Stimulated activated CD4-positive, alpha-beta T cell treated with anti-CD3 and anti-CD28 coated beads, Interleukin-15, amount 100 ng/mL, for 1 hour (primary cell): ENCODE measurements at places on chromosomes 12 and 14.

GRCh38 chr12:28582672-28583376 lies 392.6 kb downstream of the CCDC91 start:
- DNase-seq = no peak

GRCh38 chr12:80763874-80764273 lies 47.2 kb downstream of the MYF5 start:
- no peak for DNase-seq

DNA sequence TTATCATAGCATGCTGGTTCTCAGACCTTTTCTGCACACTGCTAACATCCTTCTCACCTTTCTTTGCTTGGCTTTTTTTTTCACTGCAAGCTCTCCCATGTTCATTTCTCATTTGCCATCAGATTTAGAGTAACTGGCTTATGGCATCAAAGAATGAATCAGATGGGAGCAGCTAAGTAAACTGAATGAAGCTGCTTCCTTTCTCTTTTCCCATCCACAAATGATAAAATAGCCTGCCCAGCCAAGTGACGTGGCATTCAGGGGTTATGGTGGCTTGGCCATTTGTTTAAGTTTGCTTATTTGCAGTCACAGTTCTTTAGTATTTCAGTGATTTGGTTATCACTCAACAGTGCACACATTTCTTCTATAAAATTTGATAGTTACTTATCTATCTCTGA lies 708.6 kb downstream of the DIO2 start:
- no peak for DNase-seq

- DNase-seq = no peak
Measured at GRCh38 chr12:43106355-43106754, 445.6 kb downstream of the ADAMTS20 start.

DNA sequence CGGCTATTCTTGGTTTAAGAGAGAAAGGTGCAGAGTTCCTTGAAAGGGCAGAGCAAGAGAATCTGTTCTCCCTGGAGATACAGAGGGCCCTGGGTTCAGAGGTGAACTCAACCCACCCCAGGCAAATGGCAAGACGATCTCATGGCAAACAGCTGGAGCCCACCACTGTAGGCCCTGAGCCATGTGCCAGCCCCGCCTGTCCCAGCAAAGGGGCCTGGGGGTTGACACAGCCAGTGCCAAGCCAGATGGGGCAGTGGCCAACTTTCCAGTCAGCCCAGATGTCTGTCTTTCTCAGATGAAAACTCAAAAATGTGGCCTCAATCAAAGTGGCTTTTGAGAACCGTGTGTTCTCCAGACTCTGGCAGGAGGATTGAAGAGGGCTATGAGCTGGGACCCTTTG lies 51.8 kb downstream of the ISCA2 start:
- DNase-seq = no peak

DNA sequence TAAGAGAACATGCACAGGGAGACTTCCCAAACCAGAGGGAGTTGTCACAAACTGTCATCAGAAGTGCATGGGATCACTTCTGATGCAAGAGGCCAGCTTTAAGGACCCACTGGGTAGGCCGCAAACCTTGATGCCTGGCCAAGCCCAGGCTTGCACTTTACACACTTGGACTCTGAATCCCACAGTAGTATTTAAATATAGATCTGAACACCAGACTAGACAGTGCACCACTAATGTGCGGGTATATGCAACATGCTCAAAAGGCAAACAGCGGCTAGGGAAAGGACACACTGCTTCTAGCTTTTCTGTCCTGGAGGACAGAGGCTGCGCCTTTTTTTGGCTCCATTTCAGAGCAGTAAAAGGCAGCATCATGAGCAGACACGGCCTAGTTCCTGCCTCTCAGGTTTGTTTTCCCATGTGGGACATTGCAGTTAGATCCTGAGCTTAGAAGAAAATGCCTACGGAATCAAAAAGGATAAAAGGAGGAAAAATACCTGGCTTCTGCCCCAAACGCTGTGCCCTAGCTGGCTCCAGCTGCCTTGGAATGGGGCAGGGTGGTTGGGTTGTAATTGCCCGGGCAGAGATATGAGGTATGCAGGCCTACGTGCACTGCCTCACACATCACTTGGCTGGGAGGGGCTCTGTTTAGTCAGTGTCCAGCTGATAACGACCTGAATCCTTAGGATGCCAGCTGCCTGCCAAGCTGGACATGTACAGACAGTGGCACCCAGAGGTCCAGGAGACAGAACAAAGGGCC lies 84.5 kb upstream of the EGLN3 start:
- no peak for DNase-seq

- DNase-seq = no peak
Measured at GRCh38 chr12:32964981-32965585, 68.5 kb upstream of the PKP2 start.

DNA sequence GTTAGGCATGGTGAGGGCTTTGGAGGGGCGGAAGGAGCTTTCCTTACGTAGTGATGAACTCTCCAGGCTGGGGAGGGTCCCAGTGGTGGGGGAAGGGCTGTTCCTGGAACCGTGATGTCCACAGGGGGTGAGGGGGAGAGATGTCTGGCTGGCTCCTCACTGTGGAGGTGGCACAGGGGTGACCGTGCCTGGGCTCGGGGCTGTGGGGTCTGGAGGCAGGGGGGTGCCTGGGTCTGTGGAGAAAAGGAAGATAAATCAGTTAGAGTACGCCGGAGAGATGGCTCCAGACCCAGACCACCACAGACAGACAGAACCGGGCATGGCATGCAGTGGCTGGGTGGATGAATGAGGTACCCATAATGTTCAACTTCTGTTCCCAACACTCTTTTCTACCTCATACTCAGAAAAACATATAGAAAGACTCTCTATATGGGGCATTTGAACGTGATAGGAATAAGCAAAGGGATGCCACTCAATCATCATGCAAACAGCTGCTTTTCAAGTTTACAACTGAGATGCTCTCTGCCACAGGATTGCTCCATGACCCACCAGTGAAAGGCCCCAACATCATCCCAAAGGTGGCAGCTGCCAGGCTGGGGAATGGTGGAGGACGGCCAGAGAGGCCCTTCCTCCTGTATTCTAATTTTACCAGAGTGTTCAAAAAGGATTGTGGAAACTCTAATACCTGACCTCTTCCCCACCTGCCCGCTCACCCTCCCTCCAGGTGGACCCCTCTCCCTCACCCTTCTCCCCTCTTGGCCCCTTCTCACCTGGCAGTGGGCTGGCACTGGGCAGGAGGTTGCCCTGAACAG lies 5.6 kb downstream of the MYL6 start:
- DNase-seq = no peak

- DNase-seq = no peak
Measured at GRCh38 chr14:38384741-38385140, 128.8 kb upstream of the CLEC14A start.
